ENCODE measurements at places on chromosomes 12 and 14. TPM values are rescaled to one million over a fixed set of nuclear protein-coding genes. Genes with fewer than 3 reads are reported as not detected.

The ZNF84 gene
- 38.5 TPM for total RNA-seq

The GPX2 gene
- not detected for total RNA-seq

The PRH2 gene
- 0.28 TPM for total RNA-seq

The MUCL1 gene
- not detected for total RNA-seq

The RHOJ gene
- 7.8 TPM for total RNA-seq

The SVOP gene
- not detected for total RNA-seq
